ENCODE measurements at places on chromosomes 11 and 22.

GRCh38 chr11:10076458-10077141 is 217.4 kb downstream of the SBF2 start:
- DNase-seq = peak; percentile 85

GRCh38 chr11:104916442-104916841 is 18.2 kb upstream of the CASP12 start:
- DNase-seq = no peak

DNA sequence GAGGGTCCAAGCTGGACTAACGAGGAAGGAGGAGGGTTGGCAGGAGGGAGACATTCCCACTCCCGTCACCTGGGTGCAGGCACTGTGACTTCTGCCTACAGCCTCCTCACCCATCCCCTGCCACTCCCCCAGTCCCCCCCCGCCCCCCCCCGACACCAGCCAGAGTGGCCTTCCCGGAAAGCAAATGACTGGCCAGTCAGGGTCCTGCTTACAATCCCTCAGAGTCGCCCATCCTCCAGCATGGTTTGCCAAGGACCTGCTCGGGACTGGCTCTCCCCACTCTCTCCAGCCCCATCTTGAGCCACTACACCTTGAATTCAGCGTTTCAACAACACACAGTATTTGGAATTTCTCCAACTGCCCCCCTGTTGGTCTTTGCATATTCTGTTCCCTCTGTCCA is 59.6 kb downstream of the THAP12 start:
- no peak for DNase-seq

DNA sequence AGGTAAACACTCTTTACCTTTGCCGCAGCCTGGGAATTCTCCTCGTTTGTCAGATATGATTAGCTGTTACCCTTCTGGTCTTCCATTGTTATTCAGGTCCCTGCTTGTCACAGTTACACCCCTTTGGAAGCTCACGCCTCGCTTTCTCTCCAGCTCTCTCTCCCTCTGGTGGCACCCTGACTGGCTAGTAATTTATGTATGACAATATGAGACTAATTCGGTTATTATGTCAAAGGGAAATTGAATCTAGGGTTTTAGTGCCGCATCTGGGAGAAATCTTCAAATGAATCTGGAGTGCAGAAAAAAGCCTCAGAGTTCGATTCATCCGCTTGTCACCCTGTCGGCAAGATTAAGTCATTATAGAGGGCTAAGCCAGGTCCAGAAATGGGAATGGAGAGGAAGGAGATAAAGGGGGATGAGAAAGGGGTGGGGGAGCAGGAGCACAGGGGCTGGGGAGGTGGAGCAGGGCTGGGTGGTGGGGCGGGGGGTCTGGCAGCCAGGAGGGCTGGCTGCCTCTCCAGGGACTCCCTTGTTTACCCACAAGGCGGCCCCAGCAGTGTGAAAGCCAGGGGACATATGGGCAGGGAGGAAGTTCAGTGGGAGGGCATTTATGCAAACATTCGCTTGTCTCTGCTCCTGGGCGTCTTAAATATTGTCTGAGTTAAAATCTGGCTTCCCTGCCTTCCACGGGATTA is 179.0 kb upstream of the NECTIN1 start:
- no peak for DNase-seq

- DNase-seq = no peak
These were observed 36.3 kb downstream of the MRE11 start for GRCh38 chr11:94457118-94458029.

DNA sequence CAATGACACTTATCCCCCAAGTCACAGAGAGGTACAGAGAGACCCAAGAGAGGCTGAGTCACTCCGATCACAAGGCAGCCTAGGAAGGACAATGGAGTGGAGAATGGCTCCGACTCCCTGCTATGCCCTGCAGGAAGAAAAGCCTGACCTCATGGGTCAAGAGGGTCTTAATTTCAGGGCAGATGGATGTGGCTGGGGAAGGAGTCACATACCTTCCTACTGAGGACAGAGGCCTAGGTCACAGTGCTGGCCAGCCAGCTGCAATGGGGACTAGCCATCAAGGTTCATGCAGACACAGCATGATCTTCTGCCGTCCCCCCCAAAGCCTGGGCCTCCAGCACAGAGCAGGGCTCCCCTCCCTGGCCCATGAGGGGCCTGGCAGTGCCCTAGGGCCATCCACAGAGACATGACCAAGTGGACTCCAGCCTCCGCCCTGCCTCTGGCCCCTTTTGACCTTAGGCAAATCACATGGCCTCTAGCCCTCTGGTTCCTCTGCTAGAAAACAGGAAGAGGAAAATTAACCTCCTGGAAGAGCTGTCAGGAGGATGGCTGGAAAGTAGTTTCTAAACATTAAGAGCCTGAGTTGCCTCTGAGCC is 1.8 kb downstream of the ARRB1 start:
- DNase-seq = no peak

DNA sequence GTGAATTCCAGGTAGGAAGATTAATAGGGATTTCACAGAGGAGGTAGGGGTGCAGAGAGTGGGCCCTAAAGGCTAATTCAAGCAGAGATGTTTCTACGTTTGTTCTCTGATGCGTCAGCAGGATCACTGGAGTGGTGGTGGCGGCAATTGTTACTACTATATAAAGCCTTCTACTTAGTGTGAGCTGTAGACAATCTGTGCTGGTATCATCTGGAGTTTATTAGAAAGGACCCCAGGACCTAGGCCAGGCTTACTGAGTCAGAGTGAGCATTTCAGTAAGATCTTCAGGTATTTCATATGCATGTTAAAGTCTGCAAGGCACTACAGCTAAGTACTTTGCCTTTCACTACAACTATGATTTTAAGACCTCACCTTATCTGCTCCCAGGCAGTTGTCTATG is 59.5 kb downstream of the USP35 start:
- DNase-seq = no peak

DNA sequence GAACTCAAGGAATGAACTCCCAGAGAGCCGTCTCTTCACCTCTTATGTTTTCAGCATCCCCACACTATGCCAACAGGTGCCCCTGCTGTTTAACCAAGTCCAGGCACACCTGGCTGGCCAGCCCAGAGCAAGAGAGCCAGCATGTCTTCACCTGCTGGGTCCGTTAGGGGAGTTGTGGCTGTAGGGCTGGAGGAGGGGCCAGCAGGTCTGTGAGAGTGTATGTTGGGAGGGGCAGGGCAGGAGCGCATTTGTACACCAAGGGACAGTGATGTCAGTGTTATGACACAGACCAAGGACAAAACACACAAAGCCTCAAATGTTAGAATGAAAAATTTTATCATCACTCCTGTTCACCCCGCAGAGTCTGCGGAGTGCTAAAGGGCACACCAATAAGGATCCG is 5.8 kb downstream of the PATZ1 start:
- DNase-seq = no peak

- no peak for DNase-seq
These were observed 5.0 kb downstream of the TUB start for GRCh38 chr11:8086001-8086479.

DNA sequence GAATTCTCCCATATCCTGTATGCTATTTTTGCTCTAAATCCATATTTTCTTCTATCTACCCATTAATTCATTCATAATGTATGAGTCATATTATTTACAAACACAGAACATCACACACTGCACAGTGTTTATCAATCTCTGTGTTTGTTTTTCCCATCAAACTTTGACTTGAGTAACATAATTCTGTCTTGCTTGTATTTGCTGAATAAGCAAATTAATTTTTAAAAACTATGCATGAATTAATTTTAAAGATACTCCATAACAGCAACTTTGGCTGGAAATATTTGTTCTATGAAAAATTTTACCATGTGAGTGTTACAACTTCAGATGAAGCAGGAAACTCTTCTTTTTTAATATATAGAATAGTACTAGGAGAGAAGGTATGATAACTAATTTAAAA is 275.6 kb downstream of the GRM5 start:
- DNase-seq = no peak

GRCh38 chr11:84681456-84681855 is 945.7 kb downstream of the DLG2 start:
- no peak for DNase-seq

DNA sequence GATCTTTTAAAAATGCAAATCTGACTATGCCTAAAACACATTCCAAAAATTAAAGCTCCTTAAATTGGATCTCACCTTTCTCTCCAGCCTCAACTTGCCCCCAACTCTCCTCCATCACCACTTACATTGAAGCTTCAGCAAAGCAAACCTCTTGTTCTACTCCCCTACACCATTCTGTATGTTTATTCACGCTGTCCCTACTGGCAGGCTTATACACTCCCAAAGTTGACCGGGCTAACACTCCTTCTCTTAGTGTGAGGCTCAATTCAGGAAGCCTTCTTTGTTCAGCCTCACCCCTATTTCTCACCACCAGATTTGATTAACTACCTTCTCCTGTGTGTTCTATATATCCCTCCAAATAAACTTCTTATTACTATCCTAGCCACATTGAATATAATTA is 1.8 kb upstream of the GDPD4 start:
- no peak for DNase-seq

GRCh38 chr22:45105281-45105702 is 58.4 kb upstream of the NUP50 start:
- peak; percentile 80 for DNase-seq

DNA sequence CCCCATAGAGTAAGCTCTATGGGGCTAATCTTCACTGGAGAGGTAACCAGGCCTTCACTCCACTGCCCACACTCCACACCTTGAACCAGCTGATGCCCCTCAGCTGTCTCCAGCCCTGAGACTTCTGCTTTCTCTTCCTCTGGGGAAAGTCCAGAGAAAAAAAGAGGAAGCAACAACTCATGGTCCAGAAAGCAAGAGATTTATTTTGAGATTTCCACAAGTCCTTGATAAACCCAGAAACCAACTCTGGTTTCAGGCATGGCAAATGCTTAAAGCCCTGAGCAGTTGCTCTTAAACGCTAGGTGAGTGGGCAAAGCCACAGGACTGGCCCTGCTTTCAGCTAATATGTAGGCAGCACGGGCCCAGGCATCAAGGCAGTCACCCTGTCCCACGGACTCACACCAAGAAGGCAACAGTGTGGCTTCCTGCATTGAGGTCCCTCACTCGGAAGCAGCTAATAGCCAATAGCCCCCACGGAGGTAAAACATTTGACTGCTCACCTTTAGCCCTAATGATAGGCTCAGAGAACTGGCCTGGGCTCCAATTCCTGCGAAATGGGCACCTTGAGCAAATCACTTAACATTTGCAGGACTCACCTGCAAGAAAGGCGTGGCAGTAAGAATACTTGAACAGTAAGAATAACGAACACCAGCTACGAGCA is 4.3 kb downstream of the CYB561A3 start:
- no peak for DNase-seq

GRCh38 chr22:43438666-43439347 is 27.0 kb downstream of the MPPED1 start:
- no peak for DNase-seq

DNA sequence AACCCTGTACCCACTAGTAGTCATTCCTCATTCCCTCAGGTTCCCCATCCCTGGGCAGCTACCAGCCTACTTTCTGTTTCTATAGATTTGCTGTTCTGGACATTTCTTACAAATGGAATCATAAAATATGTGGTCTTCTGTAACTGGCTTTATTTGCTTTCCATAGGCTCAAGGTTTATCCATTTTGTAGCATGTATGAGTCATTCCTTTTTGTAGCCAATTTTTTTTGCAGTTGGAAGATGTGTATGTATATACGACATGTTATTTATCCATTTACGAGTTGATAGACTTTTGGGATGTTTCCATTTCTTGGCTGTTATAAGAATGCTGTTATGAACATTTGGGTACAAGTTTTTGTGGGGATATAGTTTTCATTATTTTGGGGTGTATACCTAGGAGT is 130.6 kb downstream of the WNT11 start:
- no peak for DNase-seq

- DNase-seq = no peak
These were observed 303.3 kb upstream of the ZC3H12C start for GRCh38 chr11:109789901-109790300.

DNA sequence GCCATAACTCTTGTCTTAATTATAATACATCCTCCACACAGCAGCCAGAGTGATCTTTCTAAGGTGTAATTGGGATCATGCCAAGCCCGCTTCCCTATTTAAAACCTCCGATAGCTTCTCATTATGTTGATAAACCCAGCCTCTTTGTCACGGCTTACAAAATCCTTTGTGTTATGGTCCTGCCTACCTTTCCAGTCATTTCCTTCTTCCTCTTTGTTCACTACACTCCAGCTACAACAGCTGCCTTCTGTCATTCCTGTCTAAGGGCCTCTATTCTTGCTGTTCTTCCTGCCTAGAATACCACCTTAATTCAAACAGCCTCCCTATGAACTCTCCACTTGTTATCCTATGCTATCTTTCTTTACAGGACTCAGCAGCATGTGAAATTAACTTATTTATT is 70.6 kb upstream of the CAPRIN1 start:
- DNase-seq = no peak

DNA sequence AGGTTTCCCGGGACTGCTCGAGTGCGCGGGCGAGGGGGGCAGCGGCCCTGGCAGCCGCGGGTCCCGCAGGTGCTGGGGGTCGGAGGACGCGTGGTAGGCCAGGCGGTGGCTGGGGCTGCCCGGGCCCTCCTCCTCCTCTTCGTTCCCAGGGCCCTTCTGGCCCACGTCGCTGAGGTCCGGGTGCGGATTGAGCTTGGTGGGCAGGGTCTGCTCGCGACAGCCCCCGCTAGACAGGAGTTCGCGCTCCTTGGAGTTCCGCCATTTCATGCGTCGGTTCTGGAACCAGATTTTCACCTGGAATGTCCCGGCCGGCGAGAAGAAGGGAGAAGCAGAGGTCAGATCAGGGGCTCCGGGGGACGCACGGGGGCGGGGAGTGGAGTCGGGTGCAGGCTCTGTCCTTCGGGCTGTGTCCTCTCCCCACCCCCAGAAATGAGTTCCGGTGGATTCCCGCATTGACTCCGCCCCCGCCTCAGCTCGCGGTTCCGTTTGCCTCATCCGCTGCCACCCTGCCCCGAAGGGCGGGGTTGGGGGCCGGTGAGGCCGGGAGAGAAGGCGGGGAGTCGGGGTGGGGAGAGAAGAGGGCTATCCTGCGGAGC is 3.9 kb downstream of the DBX1 start:
- no peak for DNase-seq

DNA sequence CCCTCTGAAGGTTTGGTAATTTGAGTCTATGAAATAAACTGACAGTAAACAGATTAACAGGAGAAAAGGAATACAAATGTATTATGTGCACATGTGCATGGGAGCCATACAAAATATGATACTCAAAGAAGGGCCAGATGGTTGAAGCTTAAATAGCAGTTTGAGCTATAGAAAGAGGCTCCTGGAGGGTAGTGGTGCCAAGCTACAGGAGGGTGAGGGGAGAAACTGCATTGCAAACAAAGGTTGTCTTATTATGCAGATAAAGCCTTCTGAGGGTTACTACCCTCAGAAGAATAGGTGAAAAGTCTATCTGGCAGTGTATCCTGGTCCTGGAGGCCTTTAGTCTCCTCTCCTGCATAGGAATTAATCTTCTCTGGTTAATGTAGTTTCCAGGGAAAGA is 267.3 kb upstream of the MPPED2 start:
- DNase-seq = no peak

Measured in fibroblast of gingiva (primary cell).